ENCODE measurements at places on chromosomes 4 and X.

DNA sequence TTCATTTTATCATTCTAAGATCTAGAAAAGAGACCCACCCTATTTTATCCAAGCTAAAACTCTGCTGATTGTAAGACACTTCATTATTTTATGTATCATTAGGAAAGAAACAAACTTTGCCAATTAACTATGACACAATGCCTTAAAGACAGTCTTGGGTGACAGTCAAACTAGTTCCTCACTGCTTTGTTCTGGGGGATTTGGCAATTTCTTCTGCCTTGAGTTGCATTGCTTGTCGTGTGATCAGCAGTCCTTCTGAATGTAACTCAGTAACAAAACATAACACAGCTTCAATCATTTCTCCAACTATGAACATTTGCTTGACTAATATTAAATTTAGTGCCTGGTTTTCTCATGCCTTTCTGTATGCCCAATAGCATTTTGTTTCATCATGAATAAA, 577.9 kb upstream of the DIPK2B start:
- DNase-seq, result no peak

DNA sequence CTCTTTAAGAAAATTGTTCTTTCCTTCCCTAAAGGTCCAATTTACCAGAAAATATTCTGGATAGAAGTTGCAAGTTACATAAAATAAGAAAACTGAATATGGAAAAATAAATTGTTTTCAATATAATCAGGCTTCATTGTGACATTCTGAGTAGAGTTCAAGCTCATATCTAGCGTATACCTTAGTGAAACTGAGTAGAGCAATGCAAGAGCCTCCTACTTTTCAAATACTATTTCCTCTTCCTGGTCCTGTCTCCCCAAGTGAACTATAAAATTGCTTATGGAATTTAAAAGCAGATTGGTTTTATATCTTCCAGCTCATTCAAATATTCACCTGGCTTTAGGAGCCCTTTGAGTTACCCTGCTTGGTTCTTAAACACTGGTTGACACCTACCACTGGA, 189.3 kb upstream of the GALNT7 start:
- no peak for DNase-seq

- DNase-seq, result no peak
Observed at GRCh38 chr4:38623260-38623659, 40.7 kb upstream of the KLF3 start.

DNA sequence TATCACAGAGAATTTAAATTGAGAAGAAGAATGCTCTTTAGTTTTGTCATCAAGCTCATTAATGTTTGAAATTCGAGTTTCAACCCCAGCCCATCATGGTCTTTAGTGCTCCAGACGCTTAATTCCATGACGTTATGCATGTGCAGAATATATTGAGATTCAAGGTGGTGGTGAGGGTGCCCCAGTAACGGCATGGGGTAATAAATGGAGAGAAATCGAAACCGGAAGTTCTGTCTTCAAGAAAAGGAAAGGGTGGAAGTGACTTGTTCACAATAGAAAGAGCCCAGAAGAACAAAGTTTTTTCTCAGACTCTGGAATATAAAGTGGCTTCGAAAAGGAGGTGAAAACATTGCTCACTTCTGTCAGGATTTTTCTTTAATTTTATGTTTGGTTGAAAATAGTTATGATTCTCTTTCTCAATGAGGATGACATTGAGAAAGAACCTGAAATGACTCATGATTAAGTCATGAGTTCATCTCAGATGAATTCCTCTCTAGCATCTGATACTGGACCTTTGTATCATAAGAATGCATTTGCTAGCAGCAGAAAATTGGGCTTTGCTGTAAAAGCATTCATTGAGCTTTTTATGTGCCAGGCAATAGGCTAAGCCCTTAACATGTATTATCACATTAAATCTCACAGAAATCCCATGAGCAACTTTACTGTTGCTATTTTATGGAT, 779 bp upstream of the DDX60L start:
- peak; percentile 75 for DNase-seq

DNA sequence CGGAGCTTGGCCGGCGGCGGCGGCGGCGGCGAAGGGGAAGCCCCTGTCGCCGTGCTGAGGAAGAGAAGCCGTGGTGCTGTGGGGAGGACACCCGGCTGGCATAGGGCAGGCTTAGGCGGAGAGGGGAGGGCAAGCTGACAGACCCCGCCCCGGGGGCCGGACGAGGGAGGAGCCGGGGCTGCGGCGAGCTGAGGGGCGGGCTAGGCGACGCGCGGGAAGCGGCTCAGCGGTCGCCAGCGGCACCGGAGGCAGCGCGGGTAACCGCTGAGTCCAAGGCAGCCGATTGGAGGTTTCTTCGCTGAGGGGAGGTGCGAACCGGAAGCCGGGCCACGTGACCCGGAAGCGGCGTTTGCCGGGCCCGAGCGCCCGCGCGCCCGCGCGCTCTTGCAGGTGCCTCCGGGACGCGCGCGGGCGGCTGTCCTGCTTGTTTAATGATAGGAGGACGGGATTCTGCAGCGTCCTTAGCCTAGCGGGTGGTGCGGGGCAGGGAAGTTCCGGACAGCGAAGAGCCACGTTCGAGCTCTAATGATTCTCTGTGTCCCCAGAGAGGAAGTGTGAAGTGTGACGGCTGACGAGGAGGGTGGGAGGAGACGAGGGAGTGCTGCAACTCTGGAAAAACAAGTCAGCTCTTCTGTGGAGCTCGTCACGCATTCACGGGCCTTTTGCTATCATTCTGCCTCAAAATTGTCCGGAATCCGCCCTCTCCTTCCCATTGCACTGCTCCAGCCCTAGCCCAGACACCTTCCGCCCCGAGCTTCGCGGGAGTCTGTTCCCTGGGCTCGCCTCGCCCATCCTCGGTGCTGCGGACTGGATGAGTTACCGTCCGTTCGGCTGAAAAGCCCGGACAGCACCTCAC, at the start of gene AP1S2:
Gene AP1S2 (minus strand): TSS at position 102 of the 856 bp plus-strand sequence. CDS start 2,289 bp downstream, outside the sequence.
- peak; percentile 93 for DNase-seq

DNA sequence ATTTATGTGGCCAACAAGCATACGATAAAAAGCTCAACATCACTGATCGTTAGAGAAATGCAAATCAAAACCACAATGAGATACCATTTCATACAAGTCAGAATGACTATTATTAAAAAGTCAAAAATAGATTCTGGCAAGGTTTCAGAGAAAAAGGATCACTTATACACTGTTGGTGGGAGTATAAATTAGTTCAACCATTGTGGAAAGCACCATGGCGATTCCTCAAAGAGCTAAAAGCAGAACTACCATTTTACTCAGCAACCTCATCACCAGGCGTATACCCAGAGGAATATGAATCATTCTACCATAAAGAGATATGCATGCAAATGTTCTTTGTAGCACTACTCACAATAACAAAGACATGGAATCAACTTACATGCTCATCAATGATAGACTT, 478.7 kb upstream of the GALNTL6 start:
- DNase-seq, result no peak

- DNase-seq, result no peak
Observed at GRCh38 chr4:133891011-133891410, 310.6 kb downstream of the PABPC4L start.

DNA sequence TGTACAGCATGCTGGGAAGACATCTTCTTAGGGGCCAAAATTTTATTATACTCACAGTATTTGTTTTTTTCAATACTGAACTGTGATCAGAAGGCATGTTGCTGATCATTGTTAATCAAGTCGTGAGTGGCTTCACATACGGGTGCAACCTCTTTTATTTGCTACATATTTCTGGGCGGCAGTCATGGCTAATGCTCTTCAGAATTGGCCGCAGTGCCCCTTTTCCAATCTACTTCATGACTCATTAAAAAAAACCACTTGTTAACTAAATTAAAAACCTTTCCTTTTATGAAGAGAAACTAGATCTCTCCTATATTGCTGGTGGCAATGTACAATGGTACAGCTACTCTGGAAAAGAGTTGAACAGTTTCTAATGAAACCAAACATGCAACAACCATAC, 101.5 kb upstream of the C1GALT1C1 start:
- no peak for DNase-seq

- no peak for DNase-seq
Observed at GRCh38 chr4:12852338-12853307, 631.5 kb downstream of the RAB28 start.

GRCh38 chrX:109632906-109633504, 8.0 kb upstream of the KCNE5 start:
- no peak for DNase-seq

DNA sequence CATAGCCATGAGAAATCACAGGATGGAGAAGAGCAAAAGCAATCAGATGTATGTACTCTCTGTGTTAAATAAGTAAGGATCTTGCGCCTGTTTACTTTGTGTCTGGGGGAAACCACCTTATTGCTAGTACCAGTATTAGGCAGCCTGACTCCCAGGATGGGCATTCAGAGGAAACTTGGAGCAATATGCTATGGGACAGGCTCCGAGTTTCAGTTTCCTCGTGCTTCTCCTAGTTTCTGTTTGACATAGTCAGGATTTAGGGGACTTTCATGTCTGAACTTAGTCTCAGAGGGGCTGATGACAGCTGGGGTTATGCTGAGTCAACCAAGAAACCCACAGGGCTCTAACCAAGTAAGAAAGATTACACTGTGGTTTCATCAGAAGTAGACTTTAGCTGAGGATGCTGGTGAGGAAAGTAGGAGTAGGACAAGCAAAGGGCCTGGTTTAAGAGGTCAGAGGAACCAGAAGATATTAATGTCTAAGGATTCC, 13.5 kb downstream of the NSUN7 start:
- peak; percentile 85 for DNase-seq

- DNase-seq, result no peak
Observed at GRCh38 chrX:144801786-144802185, 445.5 kb upstream of the SPANXN1 start.

GRCh38 chrX:136268051-136269048, 17.1 kb upstream of the MAP7D3 start:
- DNase-seq, result peak; percentile 64

DNA sequence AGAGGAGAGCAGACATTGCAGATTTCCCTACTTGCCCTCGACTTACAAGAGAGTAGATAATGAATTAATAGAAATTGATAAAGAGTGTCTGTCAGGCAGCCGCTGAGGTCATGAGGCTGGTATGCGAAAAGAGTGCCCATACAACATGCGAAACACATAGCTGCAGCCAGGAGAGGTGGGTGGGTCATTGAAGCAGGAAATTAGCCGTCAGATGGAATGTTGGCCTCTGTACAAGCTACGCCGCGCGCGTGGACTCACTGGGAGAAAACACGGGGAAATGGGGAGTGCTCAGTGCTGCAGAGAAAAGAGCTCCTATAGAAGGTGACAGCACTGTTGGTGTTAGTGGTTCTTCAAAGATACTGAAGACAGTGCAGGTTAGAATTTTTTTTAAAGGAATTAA, 125.1 kb downstream of the RAPGEF2 start:
- DNase-seq, result no peak

GRCh38 chrX:135697601-135698000, 15.8 kb upstream of the CT45A1 start:
- no peak for DNase-seq

DNA sequence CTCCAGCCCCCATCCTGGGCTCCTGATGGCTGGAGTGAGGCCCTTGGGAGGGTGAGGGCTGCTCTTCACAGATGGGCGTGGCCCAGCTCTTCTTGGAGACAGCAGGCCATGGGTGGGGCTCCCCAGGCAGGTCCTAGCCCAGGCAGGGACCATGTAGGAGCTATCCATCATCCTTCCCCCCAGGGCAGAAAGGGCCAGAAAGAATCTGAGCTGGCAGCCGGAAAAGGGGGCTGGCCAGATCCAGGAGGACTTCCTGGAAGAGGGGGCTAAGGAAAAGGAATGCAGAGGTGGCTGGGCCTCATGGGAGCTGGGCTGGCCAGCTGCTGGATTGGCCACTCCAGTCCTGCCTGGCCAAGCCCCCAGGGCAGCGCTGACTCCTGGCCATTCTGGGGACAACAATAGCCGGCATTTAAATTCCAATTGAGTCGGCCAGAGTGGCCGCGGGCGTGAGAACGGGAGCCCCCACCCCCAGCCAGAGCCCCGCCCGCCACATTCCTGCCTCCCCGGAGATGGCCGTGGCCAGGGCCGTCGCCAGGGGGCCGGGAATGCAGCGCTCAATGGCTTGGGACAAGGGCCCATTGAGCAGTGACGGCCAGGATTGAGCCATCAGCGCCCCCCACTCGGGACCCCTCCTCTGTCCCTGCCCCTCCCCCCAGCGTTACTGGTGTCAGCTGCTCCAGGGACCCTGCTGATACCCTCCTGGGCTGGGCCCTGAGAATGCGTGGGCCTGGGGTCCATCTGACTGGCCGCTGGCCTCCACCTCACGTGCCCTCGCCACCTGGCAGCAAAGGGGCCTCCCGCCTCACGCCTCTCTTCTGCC, 15.1 kb upstream of the FGFR3 start:
- no peak for DNase-seq

DNA sequence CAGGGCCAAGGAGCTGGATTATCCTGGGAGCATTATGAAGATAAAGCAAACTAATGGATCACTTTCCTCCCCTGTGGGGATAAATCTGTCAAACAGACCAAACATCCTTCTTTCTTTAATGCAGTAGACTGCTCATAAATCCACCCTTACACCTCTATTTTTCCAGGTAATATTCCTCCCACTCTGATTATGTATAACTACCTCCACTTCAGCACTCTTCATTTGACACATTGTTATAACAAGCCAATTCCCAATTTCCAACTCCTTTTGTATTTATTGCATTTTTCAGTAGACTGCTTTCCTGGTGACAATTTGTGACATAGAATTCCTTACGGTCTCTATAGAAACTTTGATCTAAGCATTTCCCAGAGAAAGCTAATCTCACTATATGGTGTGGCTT, 115.0 kb upstream of the PRKG2 start:
- no peak for DNase-seq

DNA sequence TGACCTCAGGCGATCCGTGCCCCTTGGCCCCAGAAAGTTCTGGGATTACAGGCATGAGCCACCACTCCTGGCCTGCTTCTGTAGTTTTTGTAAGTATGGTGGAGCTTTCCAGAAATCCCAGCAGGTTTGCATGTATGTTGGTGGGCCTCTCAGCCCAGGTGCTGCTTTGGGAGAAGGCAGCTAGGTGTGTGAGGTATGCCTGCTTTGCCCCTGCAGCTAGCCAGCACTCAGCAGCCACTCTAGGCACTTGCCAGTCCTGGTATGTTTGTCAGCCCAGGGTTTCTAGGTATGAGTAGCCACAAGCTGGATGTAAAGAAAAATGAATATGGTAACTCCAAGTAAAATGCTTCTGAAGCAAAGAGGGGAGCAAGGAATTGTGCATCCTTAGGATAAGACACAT, 8.9 kb downstream of the SNX25 start:
- no peak for DNase-seq

GRCh38 chrX:137654481-137654880, 88.6 kb downstream of the ZIC3 start:
- no peak for DNase-seq

GRCh38 chr4:76984788-76985211, 35.2 kb downstream of the SEPTIN11 start:
- DNase-seq, result no peak

GRCh38 chr4:1566838-1567518, 117.1 kb downstream of the FAM53A start:
- DNase-seq, result no peak

DNA sequence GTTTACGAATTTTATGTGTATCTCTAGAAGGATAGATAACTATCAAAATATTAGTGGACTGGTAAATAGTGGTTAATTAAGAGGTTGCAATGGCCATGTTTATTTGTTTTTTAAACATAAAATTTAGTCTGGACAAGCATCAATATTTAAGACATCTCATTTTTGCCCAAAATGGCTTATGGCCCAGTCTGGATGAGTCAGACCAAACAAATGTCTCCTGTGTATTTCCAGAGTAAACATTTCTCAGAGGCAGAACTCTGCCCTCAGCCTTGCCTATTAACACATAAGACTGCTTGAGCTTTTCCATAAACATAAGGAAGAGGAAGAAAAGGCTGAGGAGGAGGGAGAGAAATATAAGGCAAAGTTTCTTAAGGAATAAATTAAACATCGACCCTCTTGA, 277.1 kb upstream of the DIAPH2 start:
- DNase-seq, result no peak

- no peak for DNase-seq
Observed at GRCh38 chrX:23616361-23616760, 50.9 kb upstream of the PRDX4 start.

Measured in activated CD8-positive, alpha-beta memory T cell treated with anti-CD3 and anti-CD28 coated beads, Interleukin-2, amount 10 ng/mL, durations not matched to agents 7 days and 5 days (primary cell).